Activated naive CD8-positive, alpha-beta T cell treated with anti-CD3 and anti-CD28 coated beads, Interleukin-2, amount 50 U/mL, for 24 hours (primary cell): ENCODE measurements at places on chromosomes 5 and 9.

GRCh38 chr5:148776780-148777179 is 49.6 kb upstream of the ADRB2 start:
- DNase-seq, result no peak

GRCh38 chr5:6405591-6405990 is 27.2 kb upstream of the MED10 start:
- no peak for DNase-seq

- DNase-seq, result no peak
Observed at GRCh38 chr5:160479926-160480325, 58.3 kb downstream of the PTTG1 start.

DNA sequence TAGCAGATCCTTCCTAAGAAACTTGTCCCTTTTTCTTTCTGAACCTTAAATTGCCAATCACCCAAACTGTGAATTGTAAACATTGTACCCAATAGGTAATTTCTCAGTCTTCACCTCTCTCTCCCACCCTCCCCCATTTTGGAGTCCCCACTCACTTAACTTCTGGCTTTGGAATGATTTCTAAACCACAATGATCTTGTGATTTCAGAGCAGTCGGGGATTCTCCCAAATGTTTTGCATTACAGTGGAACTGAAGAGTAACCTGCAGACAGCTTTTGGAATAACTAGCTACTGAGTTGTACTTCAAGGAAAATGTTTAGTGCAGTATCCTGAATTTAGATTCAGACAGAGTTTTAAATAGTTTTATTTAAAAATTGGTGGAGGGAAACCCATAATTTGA is 19.2 kb downstream of the SLC27A6 start:
- no peak for DNase-seq

DNA sequence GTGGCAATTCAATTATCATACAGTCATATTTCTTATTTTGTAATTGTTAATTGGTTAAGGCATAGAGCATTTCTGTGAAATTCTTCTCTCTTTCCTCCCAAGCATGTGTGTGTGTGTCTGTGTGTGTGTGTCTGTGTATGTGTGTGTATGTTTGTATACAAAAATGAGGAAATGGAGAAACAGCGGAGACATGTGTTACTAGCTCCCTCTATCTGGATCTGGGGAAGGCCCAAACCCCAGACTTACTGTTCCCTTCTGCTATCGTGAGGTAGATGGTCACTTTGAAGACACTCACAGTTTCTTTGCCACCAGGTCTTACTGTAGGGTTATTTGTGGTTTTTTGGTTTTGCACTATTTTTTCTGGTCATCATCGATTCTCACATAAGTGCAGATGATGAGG is 11.4 kb upstream of the C5orf63 start:
- no peak for DNase-seq

DNA sequence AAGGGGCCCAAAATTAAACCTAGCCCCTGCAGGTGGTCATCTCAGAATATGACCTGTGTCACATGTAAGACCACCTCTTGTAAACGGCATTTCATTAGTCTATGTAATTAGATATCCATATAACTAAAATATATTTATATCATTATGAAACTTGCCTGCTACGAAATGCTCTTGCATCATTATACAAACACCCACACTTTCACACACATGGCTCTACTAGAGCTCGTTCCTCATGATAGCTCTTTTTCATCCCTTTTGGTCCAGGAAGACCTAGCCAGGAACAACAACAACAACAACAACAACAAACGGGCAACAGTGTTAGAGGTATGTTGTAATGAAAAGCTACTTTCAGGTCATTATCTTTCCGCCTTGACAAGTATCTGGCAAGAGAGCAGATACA is 58.6 kb downstream of the LHFPL2 start:
- DNase-seq, result no peak

DNA sequence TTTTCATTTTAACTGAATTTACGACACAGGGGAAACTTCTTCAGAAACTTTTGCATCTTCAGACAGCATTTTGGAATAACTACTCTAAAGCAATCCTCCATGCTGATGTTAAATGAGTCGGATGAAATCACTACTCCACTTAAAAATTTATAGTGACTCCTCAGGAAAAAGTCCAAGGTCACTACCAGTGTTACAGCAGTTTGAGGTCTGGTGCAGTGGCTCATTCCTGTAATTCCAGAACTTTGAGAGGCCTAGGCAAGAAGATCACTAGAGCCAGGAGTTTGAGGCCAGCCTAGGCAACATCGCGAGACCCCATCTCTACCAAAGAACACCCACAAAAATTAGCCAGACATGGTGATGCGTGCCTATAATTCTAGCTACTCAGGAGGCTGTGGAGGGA is 5.9 kb upstream of the GAS1 start:
- no peak for DNase-seq

- no peak for DNase-seq
Observed at GRCh38 chr5:38191693-38192092, 66.7 kb upstream of the EGFLAM start.

- DNase-seq, result no peak
Observed at GRCh38 chr5:128409166-128409800, 128.8 kb downstream of the FBN2 start.

GRCh38 chr9:93907551-93908199 is 47.5 kb downstream of the BARX1 start:
- no peak for DNase-seq

DNA sequence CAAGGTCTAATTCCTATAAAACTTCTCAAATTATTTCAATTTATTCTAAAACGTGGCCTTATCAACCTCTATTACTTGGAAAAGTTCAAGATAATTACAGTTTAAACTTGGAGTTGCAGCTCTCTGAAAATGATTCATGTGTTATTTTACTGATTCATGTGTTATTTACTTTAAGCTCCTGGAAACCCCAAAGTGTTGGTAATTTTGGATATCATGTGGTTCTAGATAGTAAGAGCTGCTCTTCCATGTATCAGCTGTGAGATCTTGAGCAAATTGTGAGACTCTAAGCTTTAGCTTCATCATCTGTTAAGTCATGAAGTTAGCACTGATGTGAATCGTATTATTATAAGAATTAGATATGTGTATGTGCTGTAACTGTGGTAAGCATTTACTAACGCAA is 749.2 kb downstream of the TLE4 start:
- no peak for DNase-seq

GRCh38 chr5:169410996-169411783 is 110.3 kb upstream of the SLIT3 start:
- no peak for DNase-seq

DNA sequence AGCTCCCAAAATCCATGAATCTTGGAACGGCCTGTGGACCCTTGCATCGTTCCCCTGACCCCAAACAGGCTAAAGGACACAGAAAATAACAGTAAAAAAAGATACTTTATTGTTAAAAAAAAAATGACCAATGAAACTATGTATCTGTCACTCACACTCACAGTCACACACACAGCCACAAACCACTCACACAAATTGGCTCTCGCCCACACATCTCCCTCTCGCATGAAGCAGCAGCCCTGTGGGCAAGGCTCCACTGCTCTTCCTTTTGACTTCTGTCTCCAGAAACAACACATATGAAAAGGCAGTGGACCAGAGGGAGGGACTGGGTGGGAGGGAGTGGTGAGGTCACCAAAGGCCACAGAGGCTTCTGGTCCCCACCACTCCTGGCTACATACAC is 56.6 kb downstream of the SLC36A1 start:
- no peak for DNase-seq

GRCh38 chr9:137321726-137322361 is 19.8 kb upstream of the NRARP start:
- no peak for DNase-seq

GRCh38 chr5:38871058-38871605 is 25.3 kb downstream of the OSMR start:
- no peak for DNase-seq

GRCh38 chr9:114227288-114228015 is 72.1 kb downstream of the COL27A1 start:
- no peak for DNase-seq

GRCh38 chr5:29367176-29367833 is 1826.2 kb upstream of the CDH6 start:
- DNase-seq, result no peak

DNA sequence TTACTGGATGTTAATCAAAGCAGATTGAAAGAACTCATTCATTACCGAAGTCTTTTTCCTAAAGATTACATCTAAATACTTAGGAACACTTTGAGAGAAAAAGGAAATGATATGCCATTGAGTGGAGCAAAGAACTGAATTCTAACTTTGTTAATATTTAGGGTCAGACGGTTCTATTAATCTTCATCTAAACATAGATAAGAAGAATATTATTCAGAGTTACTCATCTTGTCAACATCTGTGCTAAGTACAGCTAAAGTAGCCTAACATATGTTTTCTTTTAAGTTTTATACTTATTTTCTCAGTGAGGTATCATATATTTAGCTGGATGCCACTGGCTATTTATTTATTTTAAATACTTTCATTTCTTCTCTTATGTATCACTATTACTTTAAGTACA is 1763.7 kb downstream of the EFNA5 start:
- DNase-seq, result no peak

GRCh38 chr5:147403651-147404640 is 105.9 kb downstream of the DPYSL3 start:
- no peak for DNase-seq

DNA sequence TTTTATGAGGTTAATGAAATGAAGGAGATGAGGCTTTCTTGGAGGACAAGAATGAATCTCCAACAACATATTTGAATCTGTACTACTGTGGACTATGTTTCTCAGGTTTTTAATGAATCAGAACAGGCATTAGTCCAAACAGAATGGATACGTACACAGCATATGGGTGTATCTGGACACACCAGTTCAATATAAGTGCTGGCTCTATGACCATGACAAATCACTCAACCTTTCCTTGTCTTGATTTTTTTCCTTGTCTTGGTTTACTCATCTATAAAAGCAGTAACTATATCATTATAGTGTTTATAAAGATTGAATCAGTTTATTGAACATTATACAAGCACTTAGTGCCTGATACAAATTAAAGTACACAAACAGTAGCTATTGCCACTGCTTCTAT is 104.1 kb downstream of the AP3B1 start:
- DNase-seq, result no peak

- no peak for DNase-seq
Observed at GRCh38 chr9:114221706-114222465, 66.5 kb downstream of the COL27A1 start.

DNA sequence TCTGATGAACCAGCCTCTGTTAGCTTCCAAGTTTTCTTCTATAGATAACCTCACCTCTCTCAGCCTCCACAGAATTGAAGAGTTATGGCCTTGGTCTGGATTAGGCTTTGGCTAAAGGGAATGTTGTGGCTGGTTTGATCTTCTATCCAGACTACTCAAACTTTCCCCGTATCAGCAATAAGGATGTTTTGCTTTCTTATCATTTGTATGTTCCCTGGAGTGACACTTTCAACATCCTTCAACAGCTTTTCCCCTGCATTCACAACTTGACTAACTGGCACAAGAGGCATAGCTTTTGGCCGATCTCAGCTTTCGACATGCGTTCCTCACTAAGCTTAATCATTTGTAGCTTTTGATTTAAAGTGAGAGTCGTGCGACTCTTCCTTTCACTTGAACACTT is 28.1 kb upstream of the GNE start:
- DNase-seq, result no peak

DNA sequence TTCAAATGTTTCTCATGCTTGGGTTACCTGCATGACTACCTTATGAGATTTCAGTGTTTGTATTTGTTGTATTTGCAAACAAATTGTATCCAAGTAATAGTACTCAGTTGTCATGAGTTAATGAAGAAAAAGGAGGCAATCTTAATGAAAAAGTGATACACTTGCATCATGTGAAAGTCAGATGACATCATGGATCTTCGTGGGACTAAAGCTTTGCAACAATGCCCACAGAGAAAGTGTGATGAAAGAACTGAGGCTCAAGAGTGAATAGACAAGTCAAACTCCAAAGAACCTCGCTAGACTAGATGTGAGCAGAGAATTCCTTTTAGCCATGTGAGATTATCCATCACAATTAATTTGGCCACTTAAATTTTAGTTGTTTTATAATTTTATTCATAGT is 75.4 kb upstream of the ADRB2 start:
- no peak for DNase-seq

DNA sequence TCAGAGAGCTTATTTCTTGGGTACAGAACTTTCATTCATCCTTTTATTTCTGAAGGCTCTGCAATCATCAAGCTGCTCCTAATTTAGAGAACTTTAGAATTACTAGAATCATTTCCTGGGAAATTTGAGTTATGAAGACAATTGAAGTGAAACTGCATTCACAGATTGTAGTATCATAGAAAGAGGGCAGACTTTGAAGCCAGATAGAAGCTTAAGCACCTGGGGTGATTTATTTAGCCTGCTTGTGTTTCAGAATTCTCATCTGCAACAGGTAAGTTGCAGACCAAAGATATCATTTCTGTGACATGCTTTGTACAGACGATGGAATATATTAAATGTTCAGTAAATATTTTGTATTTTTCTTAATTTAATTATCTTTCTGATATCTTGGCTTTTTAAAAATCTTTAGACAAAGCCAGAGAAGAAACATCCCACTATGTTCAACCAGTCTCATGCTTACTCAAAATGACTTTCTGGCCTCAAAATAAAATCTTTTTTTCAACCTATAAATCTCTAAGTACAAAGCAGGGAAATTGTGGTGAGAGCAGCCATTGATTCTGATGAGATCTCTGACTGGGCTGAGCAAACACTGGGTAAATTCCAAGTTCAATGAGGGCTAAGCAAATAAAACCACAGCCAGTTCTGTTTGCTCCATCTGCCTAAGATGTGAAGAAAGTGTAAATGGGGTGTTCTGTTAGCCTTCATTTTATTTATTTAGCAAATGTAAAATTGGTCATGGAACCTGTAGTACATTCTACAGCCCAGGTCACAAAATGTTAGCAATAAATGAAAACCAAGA is 264.7 kb upstream of the CCNG1 start:
- no peak for DNase-seq

- DNase-seq, result no peak
Observed at GRCh38 chr5:107604990-107605389, 65.7 kb downstream of the EFNA5 start.

DNA sequence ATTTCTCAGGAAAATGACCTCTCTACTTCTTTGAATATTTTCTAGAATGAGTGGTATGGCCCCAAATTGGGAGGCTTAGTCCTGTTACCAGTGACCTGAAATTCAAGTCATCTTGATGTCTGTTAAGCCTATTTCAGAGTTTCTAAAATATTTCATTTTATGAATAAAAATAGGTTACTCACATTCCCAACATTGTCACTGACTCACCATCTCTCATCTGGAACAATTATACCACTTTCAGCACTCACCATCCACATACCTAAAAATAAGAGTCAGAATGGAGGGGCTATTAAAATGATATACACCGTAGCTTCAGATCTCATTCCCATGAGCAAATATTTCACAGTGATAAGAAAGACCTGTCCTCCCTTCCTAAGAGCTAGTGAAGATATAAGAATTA is 71.8 kb downstream of the KIAA1958 start:
- no peak for DNase-seq
